ENCODE measurements at places on chromosomes 13 and 19.

- DNase-seq: peak; percentile 67
These were observed 849 bp downstream of the GAS6 start for GRCh38 chr13:113862931-113863523.

DNA sequence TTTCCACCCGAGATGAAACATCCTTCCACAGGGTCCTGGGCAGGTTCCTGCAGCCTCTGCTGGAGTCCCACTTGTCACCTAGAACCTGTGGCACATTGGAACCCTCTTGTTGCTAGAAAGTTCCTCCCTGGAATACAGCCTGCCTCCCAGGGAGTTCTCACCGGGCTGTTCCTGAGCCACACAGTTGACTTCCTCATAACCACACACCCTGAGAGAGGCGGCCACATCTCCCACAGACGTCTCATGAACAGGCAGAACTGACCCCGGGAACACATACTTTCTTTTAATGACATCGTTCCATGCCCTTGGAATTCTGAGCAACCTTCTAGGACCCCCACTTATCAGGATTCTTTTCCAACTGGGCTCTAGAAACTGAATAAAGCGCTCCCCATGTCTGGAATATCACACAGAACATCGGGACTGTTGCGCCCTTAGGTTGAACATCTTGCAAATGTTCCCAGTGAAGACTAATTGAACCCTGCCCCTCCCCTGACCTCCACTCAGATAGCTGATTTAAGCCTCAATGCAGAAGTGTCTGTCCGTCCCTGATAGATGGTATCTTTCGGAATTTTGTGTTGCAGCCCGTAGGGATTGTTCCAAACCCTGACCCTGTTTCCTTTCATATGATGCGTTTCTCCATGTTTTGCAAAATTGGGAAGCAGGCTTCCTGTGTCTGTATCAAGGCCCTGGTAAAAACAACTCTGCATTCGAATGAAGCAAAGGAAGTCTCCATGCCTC, 91.1 kb downstream of the RAB20 start:
- DNase-seq: no peak

- no peak for DNase-seq
These were observed 126.2 kb downstream of the DCT start for GRCh38 chr13:94353167-94353710.

- DNase-seq: no peak
These were observed 428.5 kb downstream of the SPRY2 start for GRCh38 chr13:79912403-79912802.

DNA sequence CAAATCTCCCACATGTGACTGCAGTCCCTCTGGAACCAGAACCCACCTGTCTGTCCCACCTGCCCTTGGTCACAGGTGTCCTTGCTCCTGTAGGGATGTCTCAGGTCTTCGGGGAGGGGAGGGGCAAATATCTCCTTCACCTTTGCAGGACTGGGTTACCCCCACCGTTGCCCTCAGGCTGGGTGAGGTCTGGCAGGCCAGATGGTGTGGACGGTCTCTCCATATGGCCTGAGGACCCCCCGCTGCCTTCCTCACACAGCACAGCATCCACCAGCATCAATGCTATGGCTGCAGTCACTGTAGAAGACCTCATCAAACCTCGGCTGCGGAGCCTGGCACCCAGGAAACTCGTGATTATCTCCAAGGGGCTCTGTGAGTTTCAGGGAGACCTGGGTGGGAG, 10.0 kb downstream of the SLC5A5 start:
- no peak for DNase-seq

DNA sequence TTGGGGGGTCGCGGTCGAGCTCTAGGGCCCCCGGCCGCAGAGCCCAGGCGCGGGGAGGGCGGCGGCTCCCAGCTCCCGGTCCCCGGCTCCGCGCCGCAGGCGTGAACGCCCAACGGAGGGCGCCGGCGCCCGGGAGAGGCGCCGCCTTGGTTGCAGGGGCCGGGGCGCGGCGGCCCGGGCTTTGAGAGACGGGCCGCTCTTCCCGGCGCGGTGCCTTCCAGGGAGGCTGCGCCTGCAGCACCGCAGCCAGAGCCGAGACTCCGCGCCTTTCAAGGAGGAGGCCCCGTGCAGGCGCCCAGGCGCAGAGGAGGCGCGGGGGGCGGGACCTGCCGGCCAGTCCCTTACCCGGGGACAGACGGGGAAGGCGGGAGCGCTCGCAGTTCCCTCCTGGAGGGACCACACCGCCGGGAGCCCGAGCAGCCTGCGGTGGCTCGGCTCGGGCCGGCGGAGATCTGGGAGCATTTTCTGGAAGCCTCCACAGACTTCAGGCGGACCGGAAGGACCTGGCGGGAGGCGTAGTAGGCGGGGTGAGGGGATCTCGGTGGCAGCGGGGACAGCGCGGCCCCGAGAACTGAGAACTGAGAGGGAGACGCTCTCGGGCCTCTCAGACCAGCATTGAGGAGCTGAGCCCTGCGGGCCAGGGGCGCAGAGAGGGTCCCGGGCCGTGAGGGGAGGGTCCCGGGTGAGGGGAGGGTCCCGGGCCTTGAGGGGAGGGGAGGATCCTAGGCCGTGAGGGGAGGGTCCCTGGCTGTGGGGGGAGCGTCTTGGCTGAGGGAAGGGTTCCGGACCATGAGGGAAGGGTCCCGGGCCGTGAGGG, 25.5 kb upstream of the MCF2L start:
- no peak for DNase-seq

GRCh38 chr13:23500849-23501248, 67.3 kb upstream of the SACS start:
- no peak for DNase-seq

- DNase-seq: no peak
These were observed 7.4 kb upstream of the SLITRK6 start for GRCh38 chr13:85806553-85807175.

- DNase-seq: no peak
These were observed 9.2 kb upstream of the CLC start for GRCh38 chr19:39746836-39747529.

DNA sequence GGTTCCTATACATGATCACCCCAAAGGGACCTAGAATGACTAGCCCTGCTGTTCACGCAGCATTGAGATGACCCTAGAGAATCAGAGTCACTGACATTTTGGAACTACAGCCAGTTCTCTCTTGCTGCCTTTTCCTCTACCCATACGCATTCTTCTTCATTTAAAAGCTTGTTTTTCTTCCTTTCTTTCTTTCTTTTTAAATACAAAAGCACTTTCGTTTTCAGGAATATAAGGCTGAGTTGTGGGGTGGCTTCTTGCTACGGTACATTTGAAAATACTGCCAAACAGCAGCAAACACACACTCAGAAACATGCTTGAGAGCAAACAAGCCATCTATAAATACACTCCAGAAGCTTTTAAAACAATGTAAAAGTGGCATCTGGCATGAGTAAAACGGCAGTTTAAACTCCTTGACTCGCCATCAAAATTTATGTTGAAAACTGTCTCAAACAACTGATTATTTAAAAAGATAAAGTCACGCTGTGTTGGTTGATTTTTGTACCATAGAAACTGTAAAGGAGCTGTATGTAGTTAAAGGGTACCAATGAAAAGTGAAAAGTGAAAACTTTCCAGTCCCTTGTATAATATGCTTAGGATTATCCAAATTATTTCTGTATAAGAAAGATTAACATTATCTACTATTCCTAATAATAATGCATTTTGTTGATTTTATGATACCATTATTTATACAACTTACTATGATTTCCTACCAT, 95.6 kb downstream of the PCDH9 start:
- DNase-seq: no peak

GRCh38 chr13:111304041-111304544, 16.3 kb upstream of the TEX29 start:
- no peak for DNase-seq

DNA sequence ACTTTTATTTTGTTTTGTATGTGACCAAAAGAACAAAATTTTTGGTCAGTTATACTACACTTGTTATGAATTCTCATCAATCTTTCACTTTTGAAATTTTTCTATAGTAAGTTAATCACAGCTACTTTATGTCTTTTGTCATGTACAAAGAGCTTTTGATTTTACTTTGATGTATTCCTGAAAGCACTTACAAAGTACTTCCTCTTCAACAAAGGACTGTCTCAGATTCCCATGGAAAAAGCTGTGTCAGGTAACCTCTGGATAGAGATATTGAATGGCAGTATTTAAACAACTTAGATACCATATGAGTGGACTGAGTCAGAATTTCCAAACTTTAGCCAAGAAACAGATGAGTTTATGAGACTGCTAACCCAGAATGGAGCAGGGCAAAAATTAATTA, 689.3 kb upstream of the ATXN8OS start:
- DNase-seq: no peak

GRCh38 chr13:22061806-22062391, 391.0 kb downstream of the FGF9 start:
- peak; percentile 13 for DNase-seq

DNA sequence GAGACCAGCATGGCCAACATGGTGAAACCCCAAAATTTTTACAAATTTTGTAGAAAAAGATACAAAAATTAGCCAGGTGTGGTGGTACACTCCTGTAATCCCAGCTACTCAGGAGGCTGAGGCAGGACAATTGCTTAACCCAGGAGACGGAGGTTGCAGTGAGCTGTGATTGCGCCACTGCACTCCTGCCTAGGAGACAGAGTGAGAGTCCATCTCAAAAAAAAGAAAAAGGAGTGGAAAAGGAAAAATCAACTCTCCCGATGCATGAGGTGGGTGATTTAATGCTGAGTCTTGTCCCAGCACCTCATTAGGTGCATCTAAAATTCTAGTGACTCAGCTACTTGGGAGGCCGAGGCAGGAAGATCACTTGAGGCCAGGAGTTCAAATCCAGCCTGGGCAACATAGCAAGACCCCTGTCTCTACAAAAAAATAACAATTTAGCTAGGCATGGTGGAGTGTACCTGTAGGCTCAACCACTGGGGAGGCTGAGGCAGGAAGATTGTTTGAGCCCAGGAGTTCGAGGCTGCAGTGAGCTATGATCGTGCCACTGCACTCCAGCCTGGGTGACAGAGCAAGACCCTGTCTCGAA, 19.8 kb downstream of the GTPBP3 start:
- DNase-seq: no peak

GRCh38 chr19:46717716-46718143, 816 bp upstream of the PRKD2 start:
- no peak for DNase-seq

- no peak for DNase-seq
These were observed 9.1 kb upstream of the ANKRD10 start for GRCh38 chr13:110923777-110924638.

DNA sequence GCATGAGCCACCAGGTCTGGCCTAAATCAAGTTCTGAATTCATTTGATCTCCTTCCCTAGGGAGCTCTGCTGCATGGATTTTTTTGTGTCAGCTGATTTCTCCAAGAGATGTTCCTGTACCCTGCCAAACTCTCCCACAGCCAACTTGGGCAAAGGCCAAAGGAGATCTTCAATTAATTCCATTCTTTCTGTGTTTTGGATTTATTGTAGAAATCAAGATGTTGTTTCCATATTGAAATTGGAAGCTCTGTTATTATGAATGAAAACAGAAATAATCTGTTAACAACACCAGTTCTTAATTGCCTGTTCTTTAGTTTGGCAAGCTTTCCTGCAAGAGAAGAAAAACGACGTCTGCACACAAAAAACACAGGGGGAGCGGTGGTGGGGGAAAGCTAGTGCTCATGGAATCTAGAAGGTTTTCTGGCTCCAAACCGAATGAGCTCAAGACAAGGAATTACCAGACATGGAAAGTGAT, 86.5 kb upstream of the ABCC4 start:
- DNase-seq: no peak

DNA sequence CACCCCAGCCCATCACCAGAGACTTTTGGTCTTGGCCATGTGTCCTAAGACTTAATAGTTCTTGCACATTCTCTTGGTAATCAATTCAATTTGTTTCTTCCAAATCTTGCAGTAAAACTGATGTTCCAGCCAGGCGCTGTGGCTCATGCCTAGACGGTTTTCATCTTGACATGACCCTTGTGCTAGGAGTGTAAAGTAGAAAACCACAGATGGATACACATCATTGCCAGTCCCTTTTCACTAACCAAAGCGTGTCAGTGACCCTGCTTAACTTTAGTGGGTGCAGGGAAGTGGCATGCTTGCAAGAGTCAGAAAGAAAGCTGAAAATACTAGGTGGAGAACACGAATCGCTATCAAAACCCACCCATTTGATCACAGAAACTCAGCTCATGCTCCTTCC, 18.0 kb upstream of the CD70 start:
- DNase-seq: no peak

DNA sequence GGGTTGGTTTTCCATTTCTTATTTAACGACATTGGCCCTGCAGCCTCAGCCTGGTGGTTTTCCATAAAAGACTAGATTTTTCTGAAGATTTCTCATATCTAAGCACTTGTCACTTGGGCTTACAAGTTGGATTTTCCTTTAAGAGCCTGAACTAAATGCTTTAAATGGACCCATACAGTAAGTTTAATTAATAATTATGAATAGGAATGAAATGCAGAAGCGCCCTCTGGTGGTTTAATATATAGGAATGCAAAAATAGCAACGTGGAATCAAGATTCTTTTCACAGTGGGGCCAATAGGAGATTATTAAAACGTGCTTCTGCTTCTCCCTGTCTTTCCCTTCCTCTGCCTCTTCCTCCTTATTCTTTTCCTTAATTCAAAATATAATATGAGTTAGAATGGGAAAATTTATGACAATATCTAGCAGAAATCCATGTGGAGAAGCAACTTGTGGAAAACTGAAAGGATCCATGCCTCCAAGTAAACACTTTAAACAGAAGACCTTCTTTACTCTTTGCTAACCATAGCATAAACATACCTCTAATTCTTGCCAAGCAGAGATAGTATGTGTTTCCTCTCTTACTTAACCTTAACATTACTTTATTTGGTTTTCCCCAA, 324.0 kb downstream of the GPC5 start:
- DNase-seq: no peak

DNA sequence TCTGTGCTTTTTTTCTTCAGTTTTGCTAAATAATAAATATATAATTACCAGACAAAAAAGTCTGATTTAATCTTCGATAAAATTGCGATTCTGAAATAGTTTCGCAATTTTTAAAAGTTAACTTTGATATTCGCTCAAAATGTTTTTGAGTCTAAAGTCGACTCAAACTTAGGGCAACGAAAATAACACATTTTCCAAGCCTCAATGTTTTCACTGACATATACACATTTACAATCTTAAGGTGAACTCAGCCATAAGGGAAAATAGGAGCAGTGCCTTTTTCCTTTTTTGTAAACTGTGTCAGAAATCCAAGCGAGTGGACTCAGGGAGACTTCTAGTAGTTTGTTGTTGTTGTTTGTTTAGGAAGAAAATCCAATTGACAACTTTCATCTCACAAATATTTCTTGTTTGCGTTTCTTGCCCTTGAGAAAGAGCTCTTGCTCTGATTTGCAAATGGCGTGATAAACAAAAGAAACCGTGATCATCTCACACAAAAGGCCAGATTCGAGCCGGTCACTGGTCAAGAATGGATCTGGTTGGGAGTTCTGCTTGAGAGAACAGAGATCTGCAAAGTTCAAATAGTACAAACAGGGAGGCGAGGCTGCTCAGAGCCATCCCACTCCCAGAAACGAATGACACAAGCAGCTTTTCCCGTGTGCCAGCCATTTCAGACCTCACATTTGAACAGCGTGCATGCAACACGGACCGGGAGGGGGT, 2.1 kb downstream of the SOX21 start:
- DNase-seq: no peak

All from GM12892 (cell line).